ENCODE measurements at places on chromosomes 16 and 17.

- no peak for DNase-seq
Measured at GRCh38 chr16:9378876-9379275, 287.4 kb downstream of the HAPSTR1 start.

GRCh38 chr16:6684076-6684673 is 648.5 kb upstream of the RBFOX1 start:
- DNase-seq: no peak

GRCh38 chr17:37450112-37450511 is 39.6 kb upstream of the DUSP14 start:
- DNase-seq: no peak

GRCh38 chr16:57578521-57579360 is 36.3 kb downstream of the ADGRG5 start:
- DNase-seq: no peak

DNA sequence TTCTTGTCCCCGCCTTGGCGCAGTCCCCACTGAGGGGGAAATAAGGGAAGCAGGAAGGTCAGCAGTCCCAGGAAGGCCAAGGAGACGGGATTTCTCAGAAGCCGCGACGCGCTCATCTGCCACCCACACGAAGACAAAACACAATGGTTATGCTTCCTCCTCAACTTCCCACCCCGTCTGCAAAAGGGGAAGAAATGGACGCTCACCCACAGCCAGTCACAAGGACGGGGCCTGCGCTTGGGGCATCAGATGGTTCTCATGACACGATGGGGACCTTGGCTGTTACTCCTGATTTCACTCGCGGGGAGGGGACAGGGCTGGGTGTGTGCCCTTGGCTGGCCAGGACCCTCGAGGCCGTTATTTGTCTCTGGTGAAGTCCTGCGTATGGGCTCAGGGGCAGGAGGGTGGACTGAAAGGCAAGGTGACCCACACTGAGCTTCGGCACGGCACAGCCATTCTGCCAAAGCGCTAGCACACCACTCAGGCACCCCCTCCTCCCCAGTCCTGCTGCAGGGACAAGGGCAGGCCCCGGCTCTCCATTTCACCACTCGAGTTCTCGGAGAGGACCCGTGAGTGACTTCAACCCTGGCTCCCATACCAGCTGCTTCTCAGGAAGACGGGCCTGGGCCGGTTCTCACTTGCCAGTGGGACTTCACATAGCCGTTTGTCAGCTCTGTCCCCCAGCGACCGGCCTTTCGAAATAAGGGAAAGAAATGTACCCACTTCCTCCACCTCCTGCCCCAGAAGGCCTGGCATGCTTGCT is 84.5 kb downstream of the ABR start:
- no peak for DNase-seq

GRCh38 chr16:35748621-35749252 is 2289.3 kb downstream of the TP53TG3F start:
- no peak for DNase-seq

GRCh38 chr17:73371836-73372235 is 60.0 kb upstream of the CDC42EP4 start:
- DNase-seq: no peak

- no peak for DNase-seq
Measured at GRCh38 chr16:2180962-2181923, 15.2 kb downstream of the CASKIN1 start.

Measured in stimulated activated CD4-positive, alpha-beta T cell treated with anti-CD3 and anti-CD28 coated beads, TNF-alpha, amount 100 ng/mL, for 1 hour (primary cell).